GM04503 (cell line): ENCODE measurements at places on chromosomes 6 and 20.
A peak's percentile ranks its signal among the peaks of the same experiment; 100 is the strongest.

- peak; percentile 64 for DNase-seq
Measured at GRCh38 chr20:33812152-33812849, 1.2 kb downstream of the CHMP4B start.

- DNase-seq, result no peak
Measured at GRCh38 chr20:16617056-16617455, 43.8 kb upstream of the KIF16B start.

GRCh38 chr6:5878792-5879191 is 127.9 kb downstream of the NRN1 start:
- no peak for DNase-seq

GRCh38 chr6:170073846-170074245 is 217.0 kb downstream of the DLL1 start:
- no peak for DNase-seq

- no peak for DNase-seq
Measured at GRCh38 chr6:142943711-142944123, 1.3 kb downstream of the HIVEP2 start.

DNA sequence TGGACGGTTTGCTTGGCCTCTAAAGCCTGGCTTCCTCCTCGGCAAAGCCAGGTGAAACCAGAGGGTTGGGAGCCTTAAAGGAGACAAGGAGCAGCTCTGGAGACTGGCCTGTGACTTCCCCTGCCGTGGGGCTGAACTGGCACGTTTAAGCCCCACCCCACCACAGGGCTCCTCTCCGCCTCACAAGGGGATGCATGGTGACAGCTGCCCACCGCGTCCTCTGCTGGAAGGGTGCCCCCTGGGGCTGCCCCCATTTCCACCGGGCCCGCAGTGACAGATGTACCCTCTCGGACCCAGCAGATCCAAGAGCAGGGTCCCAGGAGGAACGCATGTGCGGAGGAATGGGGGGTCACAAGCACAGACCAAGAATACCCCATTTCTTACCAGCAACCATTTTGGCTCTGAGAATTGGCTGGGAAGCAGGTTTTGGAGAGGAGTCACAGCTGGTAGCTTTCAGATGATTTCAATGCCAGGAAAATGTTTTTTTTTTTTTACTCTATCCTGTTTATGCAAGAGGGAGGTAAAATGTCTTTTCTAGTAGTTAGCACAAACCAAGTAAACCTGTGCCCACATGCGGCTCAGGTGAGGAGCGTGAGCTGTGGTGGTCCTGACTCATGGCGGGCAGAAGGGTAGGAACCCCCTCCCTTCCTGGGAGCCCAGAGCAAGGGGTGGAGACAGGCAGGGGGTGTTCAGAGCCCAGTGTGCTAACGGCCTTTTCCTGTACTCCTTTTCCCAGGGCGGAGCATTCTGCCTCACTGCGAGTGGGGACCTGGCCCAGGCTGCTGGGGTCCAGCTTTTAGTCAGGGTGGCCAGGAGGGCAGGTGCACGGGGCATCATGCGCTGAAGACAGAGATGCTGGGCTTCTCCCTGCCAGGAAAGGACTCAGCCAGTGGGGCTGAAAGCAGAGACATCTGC is 33.0 kb downstream of the FRMD1 start:
- DNase-seq, result no peak

- peak; percentile 44 for DNase-seq
Measured at GRCh38 chr6:16540804-16541752, 220.2 kb downstream of the ATXN1 start.

DNA sequence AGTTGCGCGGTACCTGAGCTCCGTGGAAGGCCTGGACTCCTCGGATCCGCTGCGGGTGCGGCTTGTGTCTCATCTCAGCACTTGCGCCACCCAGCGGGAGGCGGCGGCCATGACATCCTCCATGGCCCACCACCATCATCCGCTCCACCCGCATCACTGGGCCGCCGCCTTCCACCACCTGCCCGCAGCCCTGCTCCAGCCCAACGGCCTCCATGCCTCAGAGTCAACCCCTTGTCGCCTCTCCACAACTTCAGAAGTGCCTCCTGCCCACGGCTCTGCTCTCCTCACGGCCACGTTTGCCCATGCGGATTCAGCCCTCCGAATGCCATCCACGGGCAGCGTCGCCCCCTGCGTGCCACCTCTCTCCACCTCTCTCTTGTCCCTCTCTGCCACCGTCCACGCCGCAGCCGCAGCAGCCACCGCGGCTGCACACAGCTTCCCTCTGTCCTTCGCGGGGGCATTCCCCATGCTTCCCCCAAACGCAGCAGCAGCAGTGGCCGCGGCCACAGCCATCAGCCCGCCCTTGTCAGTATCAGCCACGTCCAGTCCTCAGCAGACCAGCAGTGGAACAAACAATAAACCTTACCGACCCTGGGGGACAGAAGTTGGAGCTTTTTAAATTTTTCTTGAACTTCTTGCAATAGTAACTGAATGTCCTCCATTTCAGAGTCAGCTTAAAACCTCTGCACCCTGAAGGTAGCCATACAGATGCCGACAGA is 9.9 kb downstream of the HEY2 start:
- DNase-seq, result no peak

- DNase-seq, result no peak
Measured at GRCh38 chr6:35025232-35026188, 115.6 kb downstream of the TCP11 start.

DNA sequence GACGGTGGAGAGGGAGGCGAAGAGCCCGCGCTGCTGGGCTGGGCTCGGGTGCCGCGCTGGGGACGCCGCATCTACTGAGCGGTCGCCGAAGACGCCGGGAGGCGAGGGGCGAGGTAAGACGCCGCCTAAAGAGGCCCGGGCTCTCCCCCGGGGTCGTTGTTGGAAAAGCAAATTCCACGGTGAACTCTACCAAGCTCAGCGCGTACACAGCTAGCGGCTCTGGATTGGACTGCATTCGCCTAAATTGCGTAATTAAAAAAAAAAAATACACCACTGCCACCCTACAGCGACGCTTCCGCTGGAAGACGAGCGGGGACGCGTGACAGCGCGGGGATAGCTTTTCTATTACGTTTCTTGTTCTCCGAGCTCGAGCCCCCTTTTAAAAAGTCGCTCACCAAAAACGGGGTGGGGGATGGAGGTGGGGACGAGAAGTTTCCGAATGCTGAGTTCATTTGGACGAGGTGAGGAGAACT is 92.0 kb upstream of the PRDM1 start:
- DNase-seq, result peak; percentile 39

GRCh38 chr20:19478320-19478895 is 266.0 kb downstream of the SLC24A3 start:
- no peak for DNase-seq

DNA sequence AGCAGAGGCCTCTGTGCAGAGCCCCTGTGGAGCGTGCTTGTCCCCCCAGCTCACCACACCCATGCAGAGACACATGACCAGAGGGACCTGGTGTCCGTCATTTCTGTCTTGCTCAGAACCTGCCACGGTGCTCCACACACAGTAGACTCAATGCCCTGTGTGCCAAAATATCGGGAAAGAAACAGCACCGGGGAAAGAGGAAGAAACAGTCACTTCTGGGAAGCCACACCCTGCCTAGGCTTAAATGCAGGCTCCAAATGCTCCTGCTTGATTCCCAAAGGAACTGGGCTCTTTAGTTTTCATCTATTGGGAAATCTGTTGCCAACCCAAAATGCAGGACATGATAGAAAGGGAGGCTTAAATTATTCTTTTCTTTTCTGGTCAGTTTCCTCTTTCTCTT is 503.9 kb downstream of the CD83 start:
- no peak for DNase-seq

DNA sequence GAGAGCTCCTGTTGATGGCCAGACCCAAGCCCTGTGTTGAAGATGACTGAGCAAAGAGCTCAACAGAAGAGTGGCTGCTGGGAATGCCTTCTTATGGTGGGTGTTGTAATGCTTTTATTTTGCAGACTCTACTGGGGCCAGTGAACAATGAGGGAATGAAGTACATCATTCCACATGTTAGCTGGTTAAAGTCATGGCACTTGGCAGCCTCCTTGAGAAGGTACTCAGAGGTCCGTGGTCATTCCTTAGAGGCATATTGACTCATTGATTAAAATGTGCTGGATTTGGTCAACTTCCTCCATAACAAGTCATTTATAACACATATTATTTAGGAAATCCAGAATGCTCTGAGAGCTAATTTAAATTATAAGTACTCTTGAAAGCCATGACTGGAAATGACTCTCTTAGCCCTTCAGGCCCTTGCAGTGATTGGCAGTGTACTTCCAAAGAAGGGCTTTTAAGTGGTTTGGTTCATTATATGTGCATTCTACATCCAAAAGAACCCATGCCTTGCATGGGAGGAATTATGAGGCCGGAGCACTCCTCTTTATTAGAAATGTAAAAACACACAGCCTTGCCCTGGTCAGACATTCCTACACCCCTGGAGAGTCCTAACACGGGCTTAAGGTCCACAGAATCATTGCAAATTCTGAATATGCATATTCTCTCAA is 976.9 kb downstream of the KIF16B start:
- no peak for DNase-seq

DNA sequence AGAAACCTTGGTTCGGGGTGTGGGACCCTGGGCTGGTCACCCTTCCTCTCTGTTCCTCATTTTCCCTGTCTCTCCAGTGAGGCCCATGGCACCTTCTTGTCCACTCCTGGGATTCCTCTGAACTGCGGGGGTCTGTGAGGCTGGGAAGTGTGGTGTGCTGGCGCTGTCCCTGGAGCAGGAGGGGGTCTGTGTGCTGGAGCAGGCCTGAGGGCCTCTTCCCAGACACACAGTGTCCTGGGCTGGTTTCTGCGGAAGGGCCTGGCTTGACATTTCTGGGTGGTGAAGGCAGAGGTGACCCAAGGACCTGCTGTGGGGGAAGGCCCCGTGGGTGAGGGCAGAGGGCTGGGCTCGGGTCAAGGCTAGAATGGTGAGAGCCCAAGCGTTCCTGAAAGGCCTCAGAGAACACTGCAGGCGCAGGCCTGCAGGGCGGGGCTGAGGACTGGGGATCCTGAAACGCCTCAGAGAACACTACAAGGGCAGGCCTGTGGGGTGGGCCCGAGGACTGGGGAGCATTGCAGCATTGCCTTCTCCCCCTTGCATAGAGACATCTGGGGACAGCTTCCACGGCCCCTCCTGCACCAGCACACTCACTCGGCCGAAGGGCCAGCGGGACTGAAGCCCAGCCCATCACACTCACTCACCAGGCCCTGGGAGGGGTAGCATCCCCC is 10.6 kb upstream of the BAK1 start:
- DNase-seq, result no peak

DNA sequence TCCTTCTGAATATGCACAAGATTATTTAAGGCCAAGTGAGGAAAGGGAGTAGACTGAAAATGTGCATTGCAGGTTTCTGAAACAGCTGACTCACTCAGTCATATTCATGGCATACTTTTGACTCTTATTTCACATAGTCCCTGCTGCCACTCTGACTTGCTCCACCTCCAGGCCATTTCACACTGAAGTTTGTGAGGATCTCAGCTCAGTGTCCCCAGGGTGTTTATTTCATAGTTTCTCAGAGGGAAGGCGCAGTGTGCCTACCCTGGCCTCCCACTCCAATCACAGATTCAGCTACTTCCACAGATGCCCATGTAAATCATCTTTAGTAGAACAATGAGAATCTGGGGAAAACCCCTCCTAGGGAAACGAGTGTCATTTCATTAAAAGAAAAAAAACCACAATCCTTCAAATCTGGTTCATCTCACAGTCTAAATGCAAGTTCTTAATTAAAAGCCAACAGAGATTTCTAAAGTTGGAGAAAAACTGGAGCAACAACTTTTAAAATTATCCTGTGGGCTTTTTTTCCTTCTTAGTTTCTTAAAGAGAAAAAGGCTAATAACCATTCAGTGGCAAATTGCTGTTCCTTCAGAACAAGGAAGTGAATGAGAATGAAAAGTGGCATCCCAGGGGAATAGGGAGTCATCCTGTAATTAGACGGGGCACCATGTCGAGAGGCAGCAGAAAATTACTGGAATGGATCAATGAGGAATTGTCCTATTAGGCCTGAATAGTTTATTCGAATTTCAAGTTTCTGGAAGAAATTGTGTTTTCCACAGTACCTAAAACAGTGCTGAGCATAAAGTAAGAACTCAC is 133.6 kb downstream of the TFAP2B start:
- no peak for DNase-seq

- DNase-seq, result no peak
Measured at GRCh38 chr20:57657535-57658446, 37.6 kb upstream of the ZBP1 start.

GRCh38 chr6:107064579-107065065 is 36.6 kb downstream of the MTRES1 start:
- DNase-seq, result peak; percentile 41

GRCh38 chr6:150177259-150177951 is 34.6 kb downstream of the PPP1R14C start:
- no peak for DNase-seq

- DNase-seq, result no peak
Measured at GRCh38 chr20:6348908-6349307, 226.1 kb upstream of the FERMT1 start.

GRCh38 chr6:167933847-167934246 is 63.6 kb upstream of the KIF25 start:
- no peak for DNase-seq
